B cell (primary cell): ENCODE measurements at places on chromosomes 16 and 17. TPM values are rescaled to one million over a fixed set of nuclear protein-coding genes. Genes with fewer than 3 reads are reported as not detected.

Gene BBS2
- 49.4 and 70.8 TPM in 2 replicates for polyA plus RNA-seq

Gene DLX3
- not detected in 2 replicates for polyA plus RNA-seq

Gene CHD9NB
- polyA plus RNA-seq = not detected in 2 replicates

Gene KRTAP4-4
- polyA plus RNA-seq = not detected in 2 replicates

Gene DHX58
- polyA plus RNA-seq = 31.6 and 57.6 TPM in 2 replicates
